ENCODE measurements at places on chromosomes 1 and 21. TPM values are rescaled to one million over a fixed set of nuclear protein-coding genes. Genes with fewer than 3 reads are reported as not detected.

The FBXO2 gene
- total RNA-seq: 4.0 TPM

The SASS6 gene
- total RNA-seq: 8.7 TPM

The LAX1 gene
- total RNA-seq: not detected

The SEMA4A gene
- 6.9 TPM for total RNA-seq

The DNAI4 gene
- 6.0 TPM for total RNA-seq

The ABCA4 gene
- total RNA-seq: 0.31 TPM

The CYP4A11 gene
- total RNA-seq: not detected

The MAP3K6 gene
- 10.3 TPM for total RNA-seq

The SZRD1 gene
- 107 TPM for total RNA-seq

The CHIT1 gene
- not detected for total RNA-seq

The DNAJC6 gene
- 2.9 TPM for total RNA-seq

The PDE9A gene
- total RNA-seq: 10.9 TPM

The KRTAP6-1 gene
- total RNA-seq: not detected

The TGFB2 gene
- 32.2 TPM for total RNA-seq

The DDAH1 gene
- 98.7 TPM for total RNA-seq

The CAPN8 gene
- total RNA-seq: 158 TPM

The S100A16 gene
- 255 TPM for total RNA-seq

The GIPC2 gene
- total RNA-seq: 2.1 TPM

The APOBEC4 gene
- not detected for total RNA-seq

The FCRL5 gene
- not detected for total RNA-seq

The TAS1R1 gene
- not detected for total RNA-seq

The KCNC4 gene
- total RNA-seq: 16.0 TPM

The CSF1 gene
- 10.8 TPM for total RNA-seq

The S100A3 gene
- not detected for total RNA-seq

The TFF2 gene
- total RNA-seq: not detected

The FAM177B gene
- not detected for total RNA-seq

The RUNX3 gene
- 1.3 TPM for total RNA-seq

The LCE3A gene
- total RNA-seq: not detected

The FCAMR gene
- total RNA-seq: not detected

The AMY1A gene
- total RNA-seq: not detected

The DNAJC28 gene
- total RNA-seq: 2.0 TPM

The TSPEAR gene
- total RNA-seq: not detected

The OR2T29 gene
- not detected for total RNA-seq

The KRTAP13-2 gene
- total RNA-seq: not detected

The LCA5L gene
- 1.7 TPM for total RNA-seq

The CRYBG2 gene
- 17.6 TPM for total RNA-seq

The TMOD4 gene
- 1.6 TPM for total RNA-seq

The DNAH14 gene
- 66.8 TPM for total RNA-seq

The ARMH1 gene
- total RNA-seq: 4.7 TPM

The CDC7 gene
- total RNA-seq: 16.0 TPM

The BEND5 gene
- not detected for total RNA-seq

The KRTAP19-3 gene
- total RNA-seq: not detected

The PTPN22 gene
- total RNA-seq: 0.24 TPM

The RUNX1 gene
- total RNA-seq: 61.1 TPM

The TCHHL1 gene
- total RNA-seq: not detected

The SLC45A1 gene
- total RNA-seq: 0.73 TPM

The SPRR3 gene
- total RNA-seq: 26.7 TPM

The LAMB3 gene
- total RNA-seq: 331 TPM

The IGFN1 gene
- not detected for total RNA-seq

The FAM3B gene
- 0.71 TPM for total RNA-seq

The PRKAB2 gene
- total RNA-seq: 12.6 TPM
